CD4-positive, alpha-beta T cell treated with Interleukin-2 at 100 ng/mL for 4 hours (primary cell): ENCODE measurements at places on chromosomes 3 and 15.

- DNase-seq = no peak
Observed at GRCh38 chr3:53677413-53677812, 168.8 kb downstream of the CHDH start.

DNA sequence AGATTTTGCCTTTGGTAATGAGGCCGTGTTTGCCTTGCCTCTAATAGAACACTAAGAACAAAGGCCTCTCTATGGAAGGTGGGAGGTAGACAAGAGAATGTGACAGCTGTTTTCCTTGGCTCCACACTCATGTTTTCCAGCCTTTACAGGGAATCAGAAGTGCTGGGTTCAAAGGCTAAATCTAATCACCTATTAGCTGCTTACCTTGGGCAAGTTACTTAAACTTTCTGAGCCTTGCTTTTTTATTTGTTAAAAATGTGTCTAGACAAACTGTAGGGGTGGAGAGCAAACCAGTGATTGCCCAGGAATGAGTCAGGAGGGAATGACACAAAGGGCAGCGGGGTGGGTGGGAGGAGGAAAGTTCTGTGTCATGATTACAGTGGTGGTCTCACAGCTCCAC is 179.0 kb downstream of the P3H2 start:
- no peak for DNase-seq

DNA sequence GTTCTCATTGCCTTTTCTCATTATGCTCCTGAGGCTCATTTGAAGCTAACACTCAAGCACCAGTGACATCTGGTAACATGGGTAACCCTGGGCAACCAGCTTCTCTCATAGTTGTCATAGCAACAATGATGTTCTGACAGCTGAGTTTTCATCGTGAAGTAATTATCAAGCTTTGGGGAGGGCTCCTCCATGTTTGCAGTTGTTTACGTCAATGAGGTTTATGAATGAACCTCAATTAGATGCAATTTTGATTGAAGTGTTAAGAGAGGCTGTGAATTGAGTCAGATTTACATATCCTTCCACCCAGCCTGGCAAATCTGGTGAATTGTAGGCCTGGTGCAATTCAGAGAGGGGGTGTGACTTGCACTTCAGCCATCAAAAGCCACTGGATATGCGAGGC is 119.3 kb upstream of the CHD2 start:
- DNase-seq = no peak

DNA sequence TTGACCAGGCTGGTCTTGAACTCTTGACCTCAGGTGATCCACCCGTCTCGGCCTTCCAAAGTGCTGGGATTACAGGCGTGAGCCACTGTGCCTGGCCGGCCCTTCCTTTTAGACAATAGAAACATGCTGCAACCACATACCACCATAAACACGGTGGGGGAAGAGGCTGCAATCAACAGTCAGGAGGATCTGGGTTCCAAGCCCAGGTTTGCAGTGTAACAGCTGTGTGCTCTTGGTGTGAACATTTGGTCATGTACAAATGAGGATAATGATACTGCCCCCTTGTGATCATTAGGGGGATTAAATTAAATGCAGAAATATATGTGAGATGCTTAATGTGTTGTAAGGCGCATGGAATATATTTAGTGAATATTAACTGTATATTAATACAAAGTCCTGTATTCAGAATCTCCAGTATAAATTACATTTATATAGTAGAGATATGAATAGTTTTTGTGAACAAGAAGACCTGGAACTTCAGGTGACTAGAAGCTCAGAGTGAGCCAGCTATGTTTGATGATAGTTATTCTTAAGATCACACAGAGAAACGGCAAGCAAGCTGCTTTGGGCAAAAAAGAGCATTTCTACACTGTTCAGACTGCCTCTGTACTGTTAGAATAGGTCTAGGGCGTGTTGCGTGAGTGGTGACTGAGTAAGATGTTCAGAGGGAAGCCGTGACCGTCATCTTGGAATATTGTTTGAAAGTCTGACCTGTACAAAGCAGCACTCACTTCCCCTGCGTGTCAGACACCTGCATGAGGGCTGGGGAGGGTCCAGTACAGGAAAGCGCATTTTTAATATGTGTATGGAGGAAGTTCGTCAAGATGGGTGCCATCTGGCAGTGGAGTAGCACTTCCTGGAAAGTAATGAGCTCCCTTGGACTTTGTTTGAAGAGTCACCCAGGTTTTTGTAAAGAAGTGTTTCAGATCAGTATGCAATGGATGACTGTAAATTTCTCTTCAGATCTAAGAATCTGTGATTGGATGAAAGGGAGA is 125.8 kb downstream of the PGPEP1L start:
- DNase-seq = peak; percentile 53

- DNase-seq = no peak
Observed at GRCh38 chr3:195247863-195248189, 23.1 kb downstream of the XXYLT1 start.
